ENCODE measurements at places on chromosomes 5 and 9. TPM values are rescaled to one million over a fixed set of nuclear protein-coding genes. Genes with fewer than 3 reads are reported as not detected.

GRCh38 chr5:10423022-10423421 lies 18.7 kb upstream of the ROPN1L start:
- H3K36me3 ChIP-seq = peaks cover 21% of the 10 kb centered on the region
- no peak for DNase-seq
- no peaks in the 10 kb centered on the region for H3K27me3 ChIP-seq
- peaks cover 3% of the 10 kb centered on the region for H3K4me1 ChIP-seq
- H3K4me3 ChIP-seq = no peak overlapping the region

DNA sequence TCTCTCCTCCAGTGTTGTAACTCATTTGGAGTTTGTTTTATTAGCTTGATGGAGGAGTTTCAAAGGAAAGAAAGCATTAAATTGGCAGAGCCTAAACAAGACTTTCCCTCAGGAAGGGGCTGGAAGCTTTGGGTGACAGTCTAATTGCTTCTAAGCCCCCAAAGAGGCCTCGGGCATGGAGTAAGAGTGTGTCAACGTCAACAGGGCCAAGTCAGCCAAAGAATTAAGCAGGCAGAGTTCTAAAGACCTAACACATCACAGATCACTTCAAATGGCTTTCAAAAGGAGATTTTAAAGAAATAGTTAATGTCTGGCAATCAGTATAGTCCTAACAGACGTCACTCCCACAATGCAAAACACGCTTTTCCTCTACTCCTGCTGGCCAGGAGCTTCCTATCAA lies 234.5 kb downstream of the EFNA5 start:
- H3K27me3 ChIP-seq = no peaks in the 10 kb centered on the region
- H3K4me3 ChIP-seq = no peak overlapping the region
- no peak for DNase-seq
- peaks cover 38% of the 10 kb centered on the region for H3K4me1 ChIP-seq
- H3K36me3 ChIP-seq = peaks cover 8% of the 10 kb centered on the region

Gene ECM2
- total RNA-seq = not detected

DNA sequence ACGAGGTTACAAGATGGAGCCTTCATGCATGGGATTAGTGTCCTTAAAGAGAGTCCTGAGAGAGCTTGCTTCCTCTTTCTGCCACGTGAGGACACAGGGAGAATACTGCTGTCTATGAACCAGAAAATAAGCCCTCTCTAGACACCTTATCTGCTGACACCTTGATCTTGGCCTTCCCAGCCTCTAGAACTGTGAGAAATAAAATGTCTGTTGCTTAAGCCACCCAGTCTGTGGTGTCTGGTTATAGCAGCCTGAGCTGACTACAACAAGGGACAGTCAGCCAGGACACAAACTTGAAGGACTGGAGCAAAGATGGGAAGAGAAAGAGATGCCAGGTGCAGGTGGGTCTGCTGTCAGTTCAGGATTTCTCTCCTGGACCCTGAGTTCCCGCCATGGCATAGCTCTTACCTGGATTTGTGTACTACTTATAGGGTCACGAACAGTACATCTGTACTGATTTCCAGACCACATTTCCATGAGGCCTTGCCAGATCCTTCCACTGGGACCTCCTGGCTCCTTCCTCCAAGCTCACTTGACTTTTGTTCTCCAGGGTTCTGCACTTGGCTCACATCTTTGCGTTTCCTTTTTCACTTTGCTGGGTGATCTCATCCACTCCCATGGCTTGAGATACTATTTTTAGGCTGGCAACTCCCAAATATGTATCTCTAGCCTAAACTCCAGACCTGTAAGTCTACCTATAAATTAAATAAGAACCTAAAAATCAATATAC lies 44.9 kb upstream of the LIFR start:
- no peak overlapping the region for H3K27ac ChIP-seq
- peaks cover 9% of the 10 kb centered on the region for H3K4me1 ChIP-seq
- DNase-seq = no peak
- no peaks in the 10 kb centered on the region for H3K27me3 ChIP-seq
- no peak overlapping the region for H3K4me3 ChIP-seq
- H3K36me3 ChIP-seq = no peaks in the 10 kb centered on the region

DNA sequence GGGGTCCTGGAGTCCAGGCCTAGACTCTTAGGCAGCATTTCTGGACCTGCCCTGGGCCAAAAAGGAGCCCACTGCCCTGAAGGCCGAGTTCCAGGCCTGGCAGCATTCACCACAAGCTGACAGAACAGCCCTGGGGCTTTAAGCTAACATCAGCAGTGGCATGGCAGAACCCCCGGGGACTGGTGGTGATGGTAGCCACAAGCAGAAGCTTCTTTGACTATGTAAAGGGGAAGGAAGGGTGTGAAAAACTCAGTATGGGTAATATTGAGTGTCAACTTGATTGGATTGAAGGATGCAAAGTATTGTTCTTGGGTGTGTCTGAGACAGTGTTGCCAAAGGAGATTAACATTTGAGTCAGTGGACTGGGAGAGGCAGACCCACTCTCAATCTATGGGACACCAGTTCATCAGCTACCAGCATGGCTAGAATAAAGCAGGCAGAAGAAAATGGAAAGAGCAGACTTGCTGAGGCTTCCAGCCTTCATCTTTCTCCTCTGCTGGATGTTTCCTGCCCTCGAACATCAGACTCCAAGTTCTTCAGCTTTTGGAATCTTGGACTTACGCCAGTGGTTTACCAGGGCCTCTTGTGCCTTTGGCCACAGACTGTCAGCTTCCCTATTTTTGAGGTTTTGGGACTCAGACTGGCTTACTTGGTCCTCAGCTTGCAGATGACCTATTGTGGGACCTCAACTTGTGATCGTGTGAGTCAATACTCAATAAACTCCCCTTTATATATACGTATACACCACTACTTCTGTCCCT lies 661.0 kb upstream of the C9orf72 start:
- H3K4me3 ChIP-seq = no peak overlapping the region
- peaks cover 3% of the 10 kb centered on the region for H3K36me3 ChIP-seq
- no peak for DNase-seq
- no peaks in the 10 kb centered on the region for H3K4me1 ChIP-seq
- no peaks in the 10 kb centered on the region for H3K27me3 ChIP-seq

GRCh38 chr5:133015466-133015865 lies 10.9 kb downstream of the ZCCHC10 start:
- no peak overlapping the region for H3K4me3 ChIP-seq
- no peaks in the 10 kb centered on the region for H3K4me1 ChIP-seq
- H3K27ac ChIP-seq = no peak overlapping the region
- H3K36me3 ChIP-seq = peaks cover 8% of the 10 kb centered on the region

- peaks cover 38% of the 10 kb centered on the region for H3K4me1 ChIP-seq
- no peak for DNase-seq
- H3K4me3 ChIP-seq = peak overlapping the region; percentile 99
- H3K36me3 ChIP-seq = peaks cover 3% of the 10 kb centered on the region
- peak overlapping the region; percentile 100 for H3K27ac ChIP-seq
Observed at GRCh38 chr9:13278023-13278367, 1.5 kb downstream of the MPDZ start.

Gene CXCL14
- total RNA-seq = not detected

GRCh38 chr9:137461316-137461662 lies 2.2 kb upstream of the NSMF start:
- H3K27ac ChIP-seq = no peak overlapping the region
- peaks cover 3% of the 10 kb centered on the region for H3K27me3 ChIP-seq
- DNase-seq = no peak
- H3K4me1 ChIP-seq = no peaks in the 10 kb centered on the region
- no peak overlapping the region for H3K4me3 ChIP-seq
- no peaks in the 10 kb centered on the region for H3K36me3 ChIP-seq

Gene GRIA1
- total RNA-seq = 1.2 TPM
